ENCODE measurements at places on chromosomes 6 and 20.

- no peak for DNase-seq
These were observed 516.4 kb upstream of the ARID1B start for GRCh38 chr6:156260815-156261214.

GRCh38 chr20:6157345-6157744, 34.5 kb upstream of the FERMT1 start:
- no peak for DNase-seq

DNA sequence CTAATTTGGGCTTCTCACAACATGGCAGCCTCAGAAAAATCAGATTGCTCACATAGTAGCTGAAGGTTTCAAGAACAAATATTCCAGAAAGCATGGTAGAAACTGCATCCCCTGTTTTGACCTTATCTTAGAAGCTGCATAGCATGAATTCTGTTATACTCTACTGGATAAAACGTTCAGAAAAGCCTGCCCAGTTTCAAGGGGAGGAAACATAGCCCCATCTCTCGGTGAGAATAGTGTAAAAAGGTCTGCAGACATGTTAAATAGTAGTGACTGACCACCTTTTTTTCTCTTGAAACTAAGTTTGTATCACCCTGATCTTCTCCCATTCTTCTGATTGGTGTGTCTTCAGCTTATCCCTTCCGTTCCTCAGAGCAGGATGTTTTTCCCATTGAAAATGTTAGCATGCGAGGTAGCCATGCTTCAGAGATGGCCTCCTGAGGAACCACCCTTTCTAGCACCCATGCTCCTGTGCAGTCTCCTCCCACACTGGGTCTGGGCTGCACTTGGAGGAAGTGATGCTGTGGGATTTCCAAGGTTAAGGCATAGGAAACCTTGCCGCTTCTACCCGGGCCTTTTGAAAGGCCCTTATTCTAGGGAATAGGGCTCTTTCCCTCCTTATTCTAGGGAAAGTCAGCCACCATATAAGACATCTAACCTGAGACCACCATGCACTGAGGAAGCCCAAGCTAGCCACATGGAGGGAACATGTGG, 50.1 kb downstream of the MARCKS start:
- no peak for DNase-seq

DNA sequence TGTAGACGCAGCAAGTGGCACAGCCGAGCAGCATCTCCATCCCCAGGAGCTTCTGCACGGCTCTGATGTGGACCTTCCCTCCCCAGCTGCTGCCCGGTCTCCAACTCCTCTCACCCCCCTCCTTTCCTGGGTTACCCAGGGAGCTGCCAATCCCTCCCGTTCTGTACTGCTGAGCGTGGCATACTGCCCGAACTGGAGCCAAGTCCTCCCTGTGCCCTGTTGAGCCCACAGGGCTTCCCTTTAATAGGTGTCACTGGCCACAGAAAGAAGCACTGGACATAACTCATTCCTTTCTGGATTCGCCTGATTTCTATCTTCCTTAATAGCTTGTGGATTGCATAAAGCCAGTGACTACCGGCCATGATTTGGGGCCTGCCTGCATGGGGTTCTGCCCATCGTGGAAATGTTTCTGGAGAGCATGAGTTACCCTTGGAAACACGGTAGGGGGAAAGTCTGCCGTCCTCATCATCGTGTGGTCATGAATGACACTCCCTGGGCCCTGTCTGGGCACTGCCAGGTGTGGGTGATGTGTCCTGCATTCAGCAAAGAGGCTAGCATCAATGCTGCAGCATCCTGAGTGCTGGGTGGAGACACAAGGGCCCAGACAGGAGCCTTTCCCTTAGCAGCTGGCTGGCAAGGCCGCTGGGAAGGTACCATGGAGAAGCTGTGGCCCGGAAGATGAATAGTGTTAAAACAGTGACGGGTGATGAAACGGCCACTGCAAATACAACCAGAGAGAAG, 189.7 kb downstream of the SYNDIG1 start:
- no peak for DNase-seq

DNA sequence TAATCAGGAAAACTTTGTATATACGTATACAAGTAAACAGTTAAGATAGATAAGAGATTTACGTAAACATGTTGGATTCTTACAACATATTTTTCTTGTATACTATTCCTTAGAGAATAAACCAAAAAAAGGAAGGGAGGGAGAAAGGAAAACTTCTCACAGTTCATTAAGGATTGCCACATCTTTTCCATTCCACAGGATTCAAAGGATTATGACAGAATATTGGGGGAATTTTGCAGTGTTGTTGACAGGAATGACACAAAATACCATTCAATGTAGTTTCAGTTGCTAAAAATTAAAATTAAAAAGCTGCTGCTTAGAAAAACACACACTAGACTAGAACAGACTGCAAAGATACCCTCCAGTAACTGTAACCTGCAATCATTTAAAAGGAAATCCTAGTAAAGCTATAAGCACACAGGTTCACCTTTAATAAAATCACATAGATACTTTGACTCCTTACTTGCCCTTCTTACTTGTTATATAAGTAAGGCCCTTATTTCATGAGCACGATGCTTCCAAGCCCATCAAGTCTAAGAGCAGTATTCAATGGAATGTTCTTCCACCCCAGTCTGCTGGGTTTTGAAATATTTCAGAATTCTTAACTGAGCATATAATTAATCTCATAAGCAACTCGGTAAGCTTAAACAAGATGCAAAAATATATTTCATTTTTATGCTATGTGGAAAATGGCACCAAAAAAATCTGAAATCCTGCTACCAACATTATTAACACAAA, 107.8 kb downstream of the SMLR1 start:
- DNase-seq, result no peak
